ENCODE measurements at places on chromosomes 3 and 15.

DNA sequence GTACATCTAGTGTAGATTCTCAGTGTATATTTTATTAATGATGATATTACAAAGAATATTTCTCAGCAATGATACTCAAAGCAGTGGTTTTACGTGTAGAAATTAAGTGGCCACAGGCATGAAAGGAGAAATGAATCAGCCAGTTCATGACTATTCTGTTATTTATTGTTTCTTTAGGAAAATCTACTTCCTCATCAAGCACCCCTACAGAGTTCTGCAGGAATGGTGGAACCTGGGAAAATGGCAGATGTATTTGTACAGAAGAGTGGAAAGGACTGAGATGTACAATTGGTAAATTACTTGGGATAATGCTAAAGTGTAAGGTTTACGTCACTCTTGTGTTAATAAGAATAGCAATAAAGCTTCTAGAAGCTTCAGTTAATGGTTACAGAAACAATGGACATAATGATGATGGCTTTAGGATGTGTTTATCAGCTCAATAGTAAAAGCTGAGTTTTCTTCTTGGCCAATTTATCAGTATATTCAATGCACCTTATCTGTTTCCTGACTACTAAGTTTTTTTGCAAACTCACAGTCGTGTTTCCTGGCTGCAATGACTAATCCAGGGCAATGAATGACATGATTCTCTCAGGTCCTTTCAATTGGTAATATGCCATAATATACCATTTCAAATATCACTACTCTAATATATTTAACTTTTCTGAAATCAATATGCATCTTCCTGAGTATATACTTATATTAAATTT is 20.2 kb downstream of the ADGRG7 start:
- no peak for DNase-seq

DNA sequence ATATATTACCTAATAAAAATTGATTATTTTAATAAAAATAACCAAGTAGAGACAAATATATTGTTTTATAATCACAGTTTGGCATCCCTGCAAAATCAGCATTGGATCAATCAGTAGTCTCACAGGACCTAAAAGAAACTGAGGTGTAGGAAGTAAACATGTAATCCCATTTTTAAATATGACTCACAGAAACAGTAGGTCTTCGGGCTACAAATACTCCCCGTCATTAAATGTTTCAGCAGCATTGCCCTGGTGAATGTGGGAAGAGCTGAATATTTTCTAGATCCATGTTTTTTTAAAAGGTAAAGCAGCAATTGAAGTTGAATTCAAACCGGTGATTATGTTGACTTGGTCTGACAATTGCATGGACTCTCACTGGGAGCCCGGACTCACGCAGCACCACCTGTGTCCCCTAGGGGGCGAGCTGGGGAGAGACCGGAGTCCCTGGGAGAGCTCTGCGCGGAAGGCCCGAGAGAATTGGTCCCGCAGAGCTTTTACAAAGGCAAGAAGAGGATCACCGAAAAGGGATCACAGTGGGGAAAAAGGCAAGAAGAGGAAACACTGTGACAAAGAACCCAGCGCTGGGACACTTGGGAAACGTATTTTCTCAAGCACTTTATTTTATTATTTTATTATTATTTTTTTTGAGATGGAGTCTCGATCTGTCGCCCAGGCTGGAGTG is 17.2 kb upstream of the USP3 start:
- peak; percentile 94 for DNase-seq

- no peak for DNase-seq
Observed at GRCh38 chr15:56929399-56929798, 11.0 kb downstream of the TCF12 start.

DNA sequence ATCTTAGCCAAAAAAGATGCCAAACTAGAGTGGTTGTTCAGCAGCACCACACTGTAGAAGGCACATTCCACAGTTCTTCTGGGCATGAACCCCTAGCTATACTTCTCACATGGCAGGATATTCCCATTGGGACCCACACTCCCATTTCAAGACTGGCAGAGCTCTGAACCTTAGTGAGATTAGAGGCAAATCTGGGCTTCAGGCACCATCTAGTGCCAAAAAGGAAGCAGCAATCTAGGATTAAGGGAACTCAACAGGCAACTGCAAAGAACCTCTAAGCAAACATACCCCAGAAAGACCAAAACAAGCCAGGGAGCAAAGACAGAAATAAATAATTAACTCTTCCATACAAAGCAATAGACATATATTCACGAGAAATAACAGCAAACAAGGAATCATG is 66.2 kb downstream of the TAFA4 start:
- no peak for DNase-seq

DNA sequence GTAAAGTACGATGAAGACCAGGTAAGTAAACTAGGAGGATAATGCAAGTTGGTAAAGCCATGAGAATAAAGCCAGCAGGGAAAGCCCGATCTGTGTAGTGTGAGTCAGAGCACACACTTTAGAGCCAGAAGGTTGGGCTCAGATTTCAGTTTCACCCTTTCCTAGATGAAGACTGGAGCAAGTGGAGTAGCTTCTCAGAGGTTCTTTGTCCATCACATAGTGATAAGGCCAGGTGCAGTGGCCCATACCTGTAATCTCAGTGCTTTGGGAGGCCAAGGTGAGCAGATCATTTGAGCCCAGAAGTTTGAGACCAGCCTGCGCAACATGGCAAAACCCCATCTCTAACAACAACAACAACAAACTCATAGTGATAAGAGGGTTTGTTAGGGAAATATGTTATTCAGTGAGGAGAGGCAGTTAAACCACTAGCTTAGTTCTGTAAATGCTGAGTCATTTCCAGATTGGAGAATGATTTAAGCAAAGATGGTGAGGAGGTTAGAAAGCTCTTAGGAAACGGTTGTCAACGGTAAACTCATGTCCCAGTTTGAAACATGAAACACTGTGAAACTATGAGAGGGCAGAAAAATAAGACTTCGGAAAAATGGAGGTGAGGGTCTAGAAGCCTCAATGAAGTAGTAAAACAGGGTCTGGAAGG is 39.0 kb downstream of the IL12A start:
- peak; percentile 3 for DNase-seq
